Effector memory CD4-positive, alpha-beta T cell (primary cell): ENCODE measurements at places on chromosomes 6 and 20.

- no peak for DNase-seq
Measured at GRCh38 chr6:108762394-108762793, 85.8 kb upstream of the ARMC2 start.

DNA sequence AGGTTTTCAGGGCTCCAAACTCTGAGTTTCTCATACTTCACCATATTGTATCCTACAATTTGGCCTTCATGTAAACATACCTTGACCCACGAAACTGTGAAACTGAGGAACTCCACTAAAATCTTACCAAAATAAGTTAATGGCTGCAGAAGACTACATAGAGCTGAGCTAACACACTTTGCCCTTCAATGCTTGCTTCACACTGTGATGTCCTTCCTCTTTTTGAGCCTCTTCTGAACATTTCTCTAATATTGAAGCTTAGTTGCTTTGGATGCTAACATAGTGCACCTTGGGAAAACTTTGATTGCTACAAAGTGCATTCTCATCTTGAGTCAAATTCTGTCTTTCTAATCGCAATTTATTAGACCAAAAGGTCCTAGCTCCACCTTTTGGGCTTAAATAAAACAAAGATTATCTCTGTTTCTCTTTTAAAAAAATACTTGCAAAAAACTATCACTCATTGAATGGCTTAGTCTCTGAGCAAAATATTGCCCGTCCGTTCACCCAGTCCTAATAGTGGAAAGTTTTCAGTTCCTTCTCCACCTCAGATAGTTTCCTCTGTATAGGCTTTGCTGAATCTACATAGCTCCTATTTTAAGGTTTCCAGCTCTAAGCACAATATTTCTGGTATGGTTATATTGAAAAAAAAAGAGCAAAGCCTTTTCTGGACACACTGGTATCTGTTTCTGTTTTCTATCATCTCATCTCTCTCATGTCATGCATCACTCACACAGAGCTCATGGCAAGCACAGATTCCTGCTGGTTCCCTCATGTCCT, 494.6 kb downstream of the RFPL4B start:
- DNase-seq, result no peak

GRCh38 chr6:110098511-110099116, 80.9 kb downstream of the WASF1 start:
- DNase-seq, result no peak

DNA sequence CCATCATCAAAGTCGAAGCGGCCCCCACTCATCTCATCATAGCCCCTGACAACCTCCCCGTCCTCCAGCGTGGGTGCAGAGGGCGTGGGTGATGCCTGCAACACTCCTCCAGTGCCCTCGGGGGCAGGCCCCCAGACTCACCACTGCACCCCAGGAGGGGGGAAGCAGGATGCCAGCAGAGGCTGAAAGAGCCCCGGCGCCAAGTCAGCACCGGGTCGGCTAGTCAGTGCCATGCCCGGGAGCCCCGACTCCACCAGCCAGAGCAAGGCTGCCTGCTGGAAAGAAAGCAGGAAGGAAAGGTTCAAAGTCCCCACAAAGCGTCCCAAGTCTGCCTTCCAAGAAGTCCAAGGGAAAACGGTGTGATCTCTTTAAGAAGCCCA, 324 bp downstream of the JPH2 start:
- DNase-seq, result no peak

GRCh38 chr6:46325561-46326530, 155.1 kb upstream of the ENPP5 start:
- DNase-seq, result no peak
